Liver (tissue), 10 donors: ENCODE measurements at places on chromosomes 12 and 14. TPM values are rescaled to one million over a fixed set of nuclear protein-coding genes. Genes with fewer than 3 reads are reported as not detected.

DNA sequence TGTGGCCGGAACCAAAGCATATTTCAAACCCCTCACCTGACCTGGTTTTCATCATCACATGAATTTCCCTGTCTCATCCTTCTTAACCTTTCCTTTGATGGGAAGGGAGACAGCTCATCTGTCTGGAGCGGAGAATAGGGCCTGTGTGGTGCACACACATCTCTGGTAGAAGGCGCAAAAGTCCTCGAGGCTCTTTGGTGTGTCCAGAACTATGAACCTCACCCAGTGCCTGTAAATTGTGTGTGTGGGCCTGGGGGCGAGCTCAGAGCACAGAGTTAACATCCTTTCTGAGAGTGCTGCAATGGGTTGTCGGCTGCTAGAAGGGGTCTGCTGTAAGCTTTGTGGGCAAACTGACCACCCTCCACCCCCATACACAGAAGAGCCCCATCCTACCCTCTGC, 749 bp downstream of the GALNT6 start:
- H3K4me3 ChIP-seq, result no peak overlapping the region
- peaks cover 2% of the 10 kb centered on the region for H3K4me1 ChIP-seq
- no peaks in the 10 kb centered on the region for H3K36me3 ChIP-seq
- H3K27ac ChIP-seq, result no peak overlapping the region
- no peak for DNase-seq
- no peaks in the 10 kb centered on the region for H3K27me3 ChIP-seq

- peaks cover 8% of the 10 kb centered on the region for H3K4me1 ChIP-seq
- H3K27me3 ChIP-seq, result no peaks in the 10 kb centered on the region
- no peak overlapping the region for H3K27ac ChIP-seq
- no peaks in the 10 kb centered on the region for H3K36me3 ChIP-seq
- H3K4me3 ChIP-seq, result no peak overlapping the region
- no peak for DNase-seq
Observed at GRCh38 chr14:71361336-71361735, 454.1 kb downstream of the PCNX1 start.

DNA sequence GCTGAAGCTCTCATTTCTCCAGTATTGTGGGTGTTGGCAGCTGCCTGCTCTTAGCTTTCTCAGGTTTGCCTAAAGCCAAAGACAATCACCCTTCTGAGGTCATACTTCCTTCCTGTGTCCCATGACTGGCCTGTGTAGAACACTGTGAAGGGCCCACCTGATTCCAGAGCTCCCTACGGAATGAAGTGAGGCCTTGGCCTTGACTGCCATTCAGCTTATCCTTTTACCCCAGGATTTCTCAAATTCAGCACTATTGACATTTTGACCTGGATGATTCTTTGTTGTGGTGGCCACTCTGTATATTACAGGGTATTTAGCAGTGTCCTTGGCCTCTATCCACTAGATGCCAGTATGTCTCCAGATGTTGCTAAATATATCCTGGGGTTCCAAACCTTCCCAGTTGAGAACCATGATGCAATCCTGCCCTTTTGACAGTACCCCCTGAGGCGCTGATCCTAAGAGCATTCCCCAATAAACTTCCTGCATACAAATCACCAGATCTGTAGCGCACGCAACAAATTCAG, 112.3 kb upstream of the KRR1 start:
- H3K4me1 ChIP-seq, result no peaks in the 10 kb centered on the region
- H3K27me3 ChIP-seq, result no peaks in the 10 kb centered on the region
- no peak overlapping the region for H3K27ac ChIP-seq
- H3K4me3 ChIP-seq, result no peak overlapping the region
- H3K36me3 ChIP-seq, result no peaks in the 10 kb centered on the region

DNA sequence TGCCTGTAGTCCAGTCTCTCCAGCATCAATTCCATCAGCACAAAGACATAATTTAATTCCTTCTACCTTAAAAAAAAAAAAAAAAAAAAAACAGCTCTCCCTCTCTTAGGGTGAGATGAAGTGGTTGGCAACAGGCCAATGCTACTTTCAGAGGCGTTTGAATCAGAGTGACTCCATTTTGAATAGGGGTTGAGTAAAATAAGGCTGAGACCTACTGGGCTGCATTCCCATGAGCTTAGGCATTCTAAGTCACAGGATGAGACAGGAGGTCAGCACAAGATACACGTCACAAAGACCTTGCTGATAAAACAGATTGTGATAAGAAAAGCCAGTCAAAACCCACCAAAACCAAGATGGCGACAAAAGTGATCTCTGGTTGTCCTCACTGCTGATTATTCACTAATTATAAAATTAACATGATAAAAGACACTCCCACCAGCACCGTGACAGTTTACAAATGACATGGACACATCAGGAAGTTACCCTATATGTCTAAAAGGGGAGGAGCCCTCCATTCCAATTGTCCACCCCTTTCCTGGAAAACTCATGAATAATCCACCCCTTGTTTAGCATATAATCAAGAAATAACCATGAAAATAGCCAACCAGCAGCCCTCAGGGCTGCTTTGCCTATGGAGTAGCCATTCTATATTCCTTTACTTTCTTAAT, 6.9 kb upstream of the TCL1B start:
- H3K36me3 ChIP-seq, result no peaks in the 10 kb centered on the region
- DNase-seq, result no peak
- no peaks in the 10 kb centered on the region for H3K4me1 ChIP-seq

GRCh38 chr14:20711685-20712084, 23.1 kb downstream of the ANG start:
- no peaks in the 10 kb centered on the region for H3K27me3 ChIP-seq
- H3K36me3 ChIP-seq, result no peaks in the 10 kb centered on the region
- no peak overlapping the region for H3K27ac ChIP-seq
- no peak for DNase-seq
- H3K4me1 ChIP-seq, result no peaks in the 10 kb centered on the region
- no peak overlapping the region for H3K4me3 ChIP-seq

DNA sequence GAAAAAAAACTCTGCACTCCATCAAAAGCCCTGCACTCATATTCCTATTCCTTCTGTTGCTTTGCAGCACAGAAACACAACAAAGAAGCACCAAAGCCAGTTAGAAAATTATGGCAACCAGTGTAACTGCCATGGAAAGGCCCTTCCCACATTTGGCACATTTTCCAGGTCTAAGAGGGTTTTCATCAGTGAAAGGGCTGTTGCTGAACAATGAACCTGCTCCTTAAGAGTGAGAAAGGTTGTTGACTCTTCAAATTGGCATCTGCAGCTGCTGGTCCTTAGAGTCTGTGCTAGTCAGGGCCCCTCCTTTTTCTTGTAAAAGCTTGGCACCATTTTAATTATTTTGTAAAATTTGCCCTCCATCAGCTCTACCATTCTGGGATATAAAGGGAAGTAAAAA, 378.7 kb upstream of the KITLG start:
- no peak overlapping the region for H3K4me3 ChIP-seq
- no peaks in the 10 kb centered on the region for H3K36me3 ChIP-seq
- DNase-seq, result no peak
- no peaks in the 10 kb centered on the region for H3K27me3 ChIP-seq
- no peaks in the 10 kb centered on the region for H3K4me1 ChIP-seq

DNA sequence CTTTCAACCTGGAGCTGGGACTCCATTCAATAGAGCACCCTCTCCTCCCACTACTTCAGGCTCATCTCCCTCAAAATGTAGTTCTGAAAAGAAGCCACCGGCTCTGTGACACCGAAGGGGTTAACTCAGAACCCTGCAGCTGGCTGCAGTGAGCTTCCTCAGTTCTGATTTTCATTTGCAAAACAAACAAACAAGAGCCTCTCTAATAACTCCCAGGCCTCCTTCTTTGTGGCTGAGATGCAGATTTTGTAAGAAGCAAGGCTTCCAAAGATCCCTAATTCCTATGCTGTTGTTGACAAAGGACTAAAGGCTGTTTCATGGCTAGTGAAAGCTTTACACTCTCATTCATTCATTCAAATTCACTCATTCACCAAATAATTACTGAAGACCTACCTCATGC, 333.4 kb upstream of the TBX3 start:
- H3K36me3 ChIP-seq, result no peaks in the 10 kb centered on the region
- DNase-seq, result no peak
- H3K27me3 ChIP-seq, result no peaks in the 10 kb centered on the region
- H3K27ac ChIP-seq, result no peak overlapping the region

DNA sequence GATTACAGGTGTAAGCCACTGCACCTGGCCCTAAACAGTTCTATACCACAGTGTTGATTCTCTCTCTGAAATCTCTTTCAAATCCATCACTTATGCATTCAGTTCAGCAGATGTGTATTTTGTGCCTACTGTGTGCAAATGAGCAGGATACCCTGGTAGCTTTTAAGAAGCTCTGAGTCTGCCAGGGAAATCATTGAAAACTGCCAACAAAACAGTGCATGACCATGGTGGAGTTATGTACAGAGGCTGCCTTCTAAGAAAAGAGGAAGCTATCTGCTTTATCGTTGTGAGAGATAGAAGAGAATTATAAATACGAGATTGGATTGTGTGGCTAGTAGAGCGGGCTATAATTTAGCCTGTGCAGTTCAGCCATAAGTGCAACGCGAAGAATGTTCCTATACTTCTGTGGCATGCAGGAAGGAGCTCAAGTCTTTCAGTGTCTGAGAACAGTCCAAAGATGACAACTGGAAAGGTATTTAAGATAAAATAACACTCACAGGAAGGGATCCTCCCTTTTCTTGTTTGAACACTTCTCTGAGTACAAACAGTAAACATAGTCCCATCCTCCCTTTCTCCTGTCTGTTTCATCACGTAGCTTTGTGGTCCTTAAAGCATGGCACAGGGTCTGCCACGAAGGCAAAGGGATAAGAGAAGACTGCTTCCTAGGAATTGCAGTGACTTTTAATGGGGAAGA, 4.3 kb downstream of the DIP2B start:
- no peak for DNase-seq
- H3K27me3 ChIP-seq, result no peaks in the 10 kb centered on the region
- H3K27ac ChIP-seq, result peak overlapping the region; percentile 65
- no peak overlapping the region for H3K4me3 ChIP-seq
- H3K4me1 ChIP-seq, result peaks cover 35% of the 10 kb centered on the region
- H3K36me3 ChIP-seq, result no peaks in the 10 kb centered on the region

GRCh38 chr12:130959632-130960031, 5.9 kb downstream of the ADGRD1 start:
- H3K4me3 ChIP-seq, result no peak overlapping the region
- H3K27me3 ChIP-seq, result no peaks in the 10 kb centered on the region
- H3K27ac ChIP-seq, result no peak overlapping the region
- H3K36me3 ChIP-seq, result no peaks in the 10 kb centered on the region
- no peaks in the 10 kb centered on the region for H3K4me1 ChIP-seq
- no peak for DNase-seq

DNA sequence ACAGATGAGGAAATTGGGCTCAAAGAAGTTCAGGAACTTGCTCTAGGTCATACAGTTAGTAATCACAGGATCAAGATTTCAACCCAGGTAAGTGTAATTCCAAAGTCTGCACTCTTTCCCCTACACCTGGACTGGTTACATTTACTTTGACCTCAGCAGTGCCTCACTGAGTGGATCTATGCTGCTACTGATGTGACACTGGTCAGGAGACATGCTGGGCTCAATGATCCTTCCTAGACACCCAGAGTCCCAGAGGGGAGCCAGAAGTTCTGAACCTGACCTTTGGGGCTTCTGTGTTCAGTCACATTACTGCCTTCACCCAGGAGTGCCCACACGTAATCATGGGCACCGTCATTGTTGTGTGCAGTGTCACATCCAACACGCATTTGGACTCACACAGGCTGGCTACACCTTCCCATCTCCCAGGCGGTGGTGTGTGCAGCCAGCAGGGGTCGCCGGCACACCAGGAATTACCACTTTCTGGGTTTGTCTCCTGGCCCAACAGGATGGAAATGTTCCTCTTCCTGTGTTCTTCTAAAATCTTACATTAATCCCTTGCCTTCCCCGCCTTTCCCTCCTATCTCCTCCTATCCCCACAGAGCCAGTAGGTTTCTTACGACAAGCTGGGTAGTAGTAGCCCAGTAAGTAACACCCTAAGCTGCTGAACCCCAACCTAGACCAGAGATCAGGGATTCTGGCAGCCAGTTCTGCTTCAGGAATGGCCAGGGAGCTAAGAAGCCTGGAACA, 25.6 kb downstream of the CALCOCO1 start:
- DNase-seq, result peak; percentile 83
- H3K27me3 ChIP-seq, result peaks cover 5% of the 10 kb centered on the region
- peaks cover 2% of the 10 kb centered on the region for H3K4me1 ChIP-seq

GRCh38 chr14:58918066-58918738, 270.3 kb upstream of the DAAM1 start:
- DNase-seq, result no peak
- H3K4me1 ChIP-seq, result no peaks in the 10 kb centered on the region
- no peak overlapping the region for H3K27ac ChIP-seq

SYNDIG1L gene
- polyA plus RNA-seq, result not detected

SIRT4 gene
- 4.2 TPM for polyA plus RNA-seq

AMDHD1 gene
- 50.3 TPM for polyA plus RNA-seq

STYK1 gene
- polyA plus RNA-seq, result not detected

DHH gene
- polyA plus RNA-seq, result not detected
